ENCODE measurements at places on chromosomes 2 and 18.

GRCh38 chr2:182103526-182103925, 117.9 kb downstream of the PPP1R1C start:
- DNase-seq: no peak

DNA sequence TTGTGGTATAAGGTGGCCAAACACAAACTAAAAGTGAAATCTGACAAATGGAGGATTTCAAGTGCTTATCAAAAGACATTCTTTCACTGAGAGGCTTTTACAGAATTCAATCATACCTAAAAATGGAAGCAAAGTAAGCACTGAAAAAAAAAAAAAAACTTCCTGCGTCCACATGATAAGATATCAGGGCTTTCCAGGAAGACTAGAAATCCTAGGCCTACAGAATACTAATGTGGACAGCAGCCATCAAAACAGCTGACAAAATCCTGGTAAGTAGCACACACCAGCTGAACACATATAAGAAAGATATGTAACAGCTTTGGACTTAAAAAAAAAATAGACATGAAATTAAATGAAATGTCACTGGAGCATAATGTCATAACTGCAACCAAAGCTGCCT, 178.2 kb downstream of the SUCLG1 start:
- DNase-seq: no peak

DNA sequence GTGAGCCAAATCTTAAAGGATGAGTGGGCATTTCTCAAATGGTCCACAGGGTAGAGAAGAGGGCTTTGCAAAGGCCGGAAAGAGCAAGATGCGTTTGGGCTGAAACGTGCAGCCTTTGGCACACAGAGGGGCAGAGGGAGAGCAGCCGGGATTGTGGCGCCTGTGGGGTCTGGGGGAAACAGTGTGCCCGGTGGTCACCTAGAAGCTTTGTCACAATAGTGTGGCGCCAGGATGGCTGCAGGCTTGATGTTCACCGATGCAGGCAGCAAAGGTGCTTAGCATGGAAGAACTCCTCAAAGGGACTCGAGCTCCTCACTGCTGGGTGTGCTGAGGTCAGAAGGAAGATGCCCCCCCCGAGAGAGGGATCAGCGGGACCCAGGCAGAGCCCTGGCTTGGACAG, 23.8 kb downstream of the TPO start:
- DNase-seq: no peak

DNA sequence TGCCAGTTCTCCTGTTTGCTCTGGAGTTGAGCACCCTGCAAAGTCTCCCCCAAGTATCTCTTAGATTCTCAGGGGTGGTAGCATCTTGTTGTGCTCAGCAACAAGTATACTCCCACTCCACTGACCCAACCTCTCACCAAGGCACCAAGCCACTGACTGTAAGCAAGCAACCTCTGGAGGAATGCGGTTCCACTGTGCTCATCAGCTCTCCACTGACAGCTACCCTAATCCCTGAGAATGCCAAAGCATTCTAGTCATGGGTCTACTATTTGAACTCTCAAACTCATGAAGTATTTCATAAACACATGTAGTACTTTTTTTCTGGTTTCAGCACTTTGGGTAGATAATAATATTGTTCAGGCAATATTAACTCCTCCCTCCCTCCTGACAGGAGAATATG, 170.0 kb downstream of the EPHA4 start:
- DNase-seq: no peak

DNA sequence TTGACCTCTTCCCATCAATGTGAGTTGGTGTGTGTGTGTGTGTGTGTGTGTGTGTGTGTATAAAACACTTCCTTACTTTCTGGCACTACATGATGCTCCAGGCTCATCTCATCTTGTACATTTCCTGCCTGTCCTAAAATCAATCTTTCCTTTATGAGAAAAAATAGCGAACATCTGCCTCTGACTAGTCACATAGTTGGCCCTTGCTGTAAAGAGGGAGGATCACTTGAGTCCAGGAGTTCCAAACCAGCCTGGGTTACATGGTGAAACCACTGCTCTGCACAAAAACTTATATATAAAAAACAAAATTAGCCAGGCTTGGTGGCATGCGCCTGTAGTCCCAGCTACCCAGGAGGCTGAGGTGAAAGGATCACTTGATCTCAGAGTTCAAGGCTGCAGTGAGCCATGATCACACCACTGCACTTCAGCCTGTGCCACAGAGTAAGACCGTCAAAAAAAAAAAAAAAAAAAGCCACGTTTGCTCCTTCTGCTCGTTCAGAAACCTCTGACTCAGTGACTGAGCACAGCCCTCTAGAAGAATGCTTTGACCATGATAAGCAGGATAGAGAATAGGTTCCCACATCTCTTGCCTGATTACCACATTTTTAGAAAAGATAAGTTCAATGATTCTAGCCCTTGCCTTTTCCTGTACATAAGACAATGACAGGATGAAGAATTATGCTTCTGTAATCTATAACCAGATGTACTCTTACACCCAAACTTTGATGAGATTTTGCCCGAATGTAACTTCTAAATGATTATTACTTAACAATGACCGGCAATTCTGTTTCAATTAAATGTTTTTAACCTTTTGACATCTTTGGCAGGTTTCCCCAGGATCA, 45.2 kb upstream of the ST3GAL5 start:
- no peak for DNase-seq

DNA sequence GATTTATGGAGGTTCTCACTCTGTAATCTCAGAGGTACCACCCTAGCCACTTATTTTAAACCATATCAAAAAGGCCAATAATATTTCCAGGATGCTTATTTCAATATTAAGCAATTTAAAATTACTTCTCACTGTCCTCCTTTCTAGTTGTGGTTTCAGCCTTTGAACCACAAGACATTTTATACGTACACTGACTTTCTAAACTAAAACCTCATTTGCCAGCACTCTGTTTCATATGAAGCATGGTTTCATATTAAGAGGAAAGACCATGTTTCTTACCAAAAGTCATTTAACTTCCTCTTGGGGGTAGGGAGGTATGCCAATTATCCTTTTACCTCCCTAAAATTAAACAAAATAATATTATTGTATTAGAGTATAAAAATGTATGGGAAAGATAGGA, 399.8 kb downstream of the CDH7 start:
- DNase-seq: no peak

- no peak for DNase-seq
Observed at GRCh38 chr2:189362283-189362682, 79.0 kb upstream of the WDR75 start.

GRCh38 chr2:132489150-132489549, 72.5 kb downstream of the GPR39 start:
- no peak for DNase-seq

GRCh38 chr2:85935746-85936208, 47.0 kb upstream of the ST3GAL5 start:
- DNase-seq: no peak

GRCh38 chr2:223549215-223549614, 52.9 kb downstream of the SCG2 start:
- no peak for DNase-seq

- no peak for DNase-seq
Observed at GRCh38 chr2:136327162-136327852, 209.4 kb upstream of the CXCR4 start.

DNA sequence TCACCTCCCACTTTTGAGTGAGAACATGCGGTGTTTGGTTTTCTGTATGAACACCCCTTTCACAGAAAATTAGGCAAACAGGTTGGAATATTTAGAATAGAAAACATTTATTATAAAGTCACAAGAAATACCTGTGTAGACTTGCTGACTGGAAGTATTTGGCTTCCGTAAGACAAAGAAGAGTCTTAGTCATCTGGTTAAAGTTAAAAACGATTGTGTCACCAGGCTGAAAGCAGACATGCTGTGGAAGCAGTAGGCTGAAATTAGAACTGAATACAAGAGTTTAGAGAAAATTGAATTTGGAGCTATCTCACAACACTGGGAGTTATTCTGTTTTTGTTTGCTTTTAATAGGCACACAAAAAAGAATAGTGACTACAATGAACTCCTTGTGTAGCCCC, 16.2 kb upstream of the CLASP1 start:
- no peak for DNase-seq

- DNase-seq: no peak
Observed at GRCh38 chr2:224584111-224584784, 915 bp downstream of the CUL3 start.
